ENCODE measurements at places on chromosomes 1 and 21.

DNA sequence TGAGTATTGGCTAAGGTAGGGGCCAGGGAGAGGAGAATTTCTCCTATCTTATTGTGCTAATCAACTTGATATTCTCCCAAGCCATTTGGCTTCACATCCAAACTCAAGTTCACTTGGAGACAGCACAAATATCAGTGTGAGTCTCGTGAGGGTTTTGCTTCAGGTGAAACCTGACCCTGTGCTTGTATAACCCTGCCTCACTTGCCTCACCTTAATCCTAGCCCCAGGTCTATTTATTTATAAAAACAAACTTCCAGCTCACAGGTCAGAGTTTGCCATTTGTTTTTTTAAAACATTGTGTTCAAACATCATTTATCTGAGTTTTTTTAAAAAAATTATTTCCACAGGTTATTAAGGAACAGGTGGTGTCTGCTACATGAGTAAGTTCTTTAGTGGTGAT lies 19.9 kb downstream of the HAO2 start:
- DNase-seq = no peak

DNA sequence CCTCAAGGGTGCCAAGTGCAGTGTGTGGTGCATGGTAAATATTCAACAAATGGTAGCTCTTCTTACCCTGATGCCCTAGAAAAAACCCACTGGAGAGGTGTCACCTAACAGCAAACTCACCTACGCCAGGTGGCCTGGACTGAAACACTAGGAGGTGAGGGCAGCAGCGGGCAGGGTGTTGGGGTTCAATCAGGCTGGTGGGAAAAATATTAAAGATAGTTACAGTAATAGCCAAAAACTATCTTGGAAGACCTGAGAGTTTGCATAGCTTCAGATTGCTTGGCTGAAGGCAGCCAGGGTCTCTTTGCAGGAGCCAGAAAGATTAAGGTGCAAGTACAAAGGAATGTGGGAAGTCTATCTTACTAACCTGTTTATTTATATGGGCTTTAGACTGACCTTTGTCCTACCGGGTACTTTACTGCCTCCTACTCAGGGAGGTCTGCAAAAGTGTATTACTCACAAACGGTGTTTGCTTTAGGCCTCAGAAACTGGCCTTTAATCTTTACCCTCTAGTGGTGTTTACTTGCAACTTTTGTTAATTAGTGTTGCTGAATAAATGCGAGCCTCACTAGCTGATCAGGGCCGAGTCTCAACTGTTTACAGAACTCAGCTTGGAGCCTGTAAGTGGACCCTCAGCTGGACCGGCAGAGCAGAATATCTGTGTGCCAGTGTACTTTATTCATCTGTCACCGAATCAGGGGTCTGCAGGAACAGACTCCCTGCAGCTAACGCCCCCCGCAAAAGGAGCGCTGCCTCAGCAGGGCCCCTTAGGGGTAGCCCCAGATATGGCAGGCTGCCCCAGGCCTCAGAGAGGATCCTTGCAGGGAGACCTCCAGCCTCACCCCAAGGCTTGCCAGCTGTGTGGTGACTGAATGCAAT lies 63.9 kb downstream of the SYF2 start:
- no peak for DNase-seq

GRCh38 chr1:245587435-245588115 lies 432.8 kb downstream of the KIF26B start:
- DNase-seq = no peak

DNA sequence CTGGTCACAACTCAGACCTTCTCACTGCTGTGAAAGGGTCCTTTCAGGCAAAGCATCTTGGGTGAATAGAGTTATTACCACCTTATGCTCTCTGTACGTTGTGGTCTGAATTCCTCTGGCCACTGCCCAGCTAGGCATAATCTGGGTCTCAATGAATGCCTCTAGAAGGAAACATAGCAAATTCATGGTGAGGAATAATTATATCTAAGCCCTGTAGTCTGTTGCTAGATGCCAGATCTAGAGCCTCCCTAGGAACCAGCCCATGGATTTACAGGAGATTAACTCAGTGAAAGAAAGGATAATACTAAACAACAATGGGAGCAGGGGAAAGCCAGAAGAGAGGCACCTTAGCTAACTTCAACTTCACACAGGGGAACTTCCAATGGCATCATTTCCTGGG lies 2.4 kb upstream of the COL11A1 start:
- DNase-seq = no peak

- peak; percentile 34 for DNase-seq
Measured at GRCh38 chr1:160726498-160727315, 12.3 kb upstream of the SLAMF7 start.

DNA sequence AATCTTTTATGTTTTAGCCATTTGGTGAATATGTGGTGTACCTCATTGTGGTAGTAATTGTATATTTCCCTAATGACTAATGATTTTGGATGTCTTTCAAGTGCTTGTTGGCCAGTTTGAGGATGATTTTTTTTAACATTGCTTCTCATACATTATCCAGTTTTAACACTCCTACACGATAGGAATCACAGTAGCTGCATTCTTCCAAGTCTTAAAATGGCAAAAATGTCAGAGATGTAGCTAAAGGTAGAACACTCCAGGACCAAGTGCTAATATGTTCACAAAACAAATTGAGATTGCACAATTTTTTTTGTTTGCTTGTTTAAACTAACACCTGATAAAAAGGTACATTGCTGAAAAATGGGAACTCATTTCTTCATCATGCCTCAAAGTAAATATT lies 11.7 kb downstream of the USP25 start:
- no peak for DNase-seq

DNA sequence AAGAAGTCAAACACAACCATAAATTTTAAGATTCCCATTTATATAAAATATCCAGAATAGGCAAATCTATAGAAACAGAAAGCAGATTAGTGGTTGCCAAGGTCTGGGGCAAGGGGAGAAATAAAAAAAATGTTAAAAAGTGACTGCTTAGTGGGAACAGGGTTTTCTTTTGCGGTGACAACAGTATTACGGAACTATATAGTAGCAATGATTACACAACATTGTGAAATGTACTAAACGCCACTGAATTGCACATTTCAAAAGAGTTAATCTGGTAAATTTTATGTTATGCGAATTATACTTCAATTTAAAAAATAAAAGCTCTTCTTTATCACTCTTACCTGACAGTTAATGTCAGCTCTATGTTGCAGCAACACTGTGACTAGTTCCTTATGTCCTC lies 105.2 kb downstream of the ACBD6 start:
- no peak for DNase-seq

- DNase-seq = no peak
Measured at GRCh38 chr1:74637296-74637695, 36.3 kb downstream of the ERICH3 start.

DNA sequence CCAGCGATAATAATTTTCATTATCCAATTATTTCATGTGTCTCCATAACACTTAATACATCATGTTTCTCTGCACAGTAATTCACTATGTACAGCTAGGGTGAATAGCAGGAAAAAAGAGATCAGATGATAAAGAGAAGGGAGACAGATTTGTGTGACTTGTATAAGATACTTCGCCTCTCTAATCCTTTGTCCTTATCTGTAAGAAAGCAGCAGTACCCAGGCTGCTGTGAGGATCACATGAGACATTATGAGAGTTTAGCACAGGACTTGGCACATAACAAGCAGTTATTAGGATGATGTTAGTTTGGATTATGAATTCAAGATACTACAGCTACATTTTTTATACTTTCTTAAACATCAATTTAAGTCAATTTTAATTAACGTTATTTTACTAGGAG lies 6.3 kb downstream of the ERG start:
- DNase-seq = no peak

DNA sequence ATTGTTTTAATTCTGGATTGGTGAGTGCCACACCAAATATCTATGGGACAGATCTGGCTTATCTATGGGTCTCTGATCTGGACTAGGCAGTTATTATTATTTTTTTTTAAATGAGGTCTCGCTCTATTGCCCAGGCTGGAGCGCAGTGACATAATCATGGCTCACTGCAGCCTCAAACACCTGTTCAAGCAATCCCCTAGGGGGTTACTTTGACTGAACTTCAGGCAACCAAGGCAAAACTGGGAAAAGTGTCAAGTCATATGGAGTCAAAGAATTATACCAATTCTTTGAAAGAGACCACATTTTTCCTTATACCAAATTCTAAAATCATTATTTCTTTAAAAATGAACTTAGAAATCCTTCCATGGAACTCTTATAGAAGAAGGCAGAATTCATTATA lies 129.1 kb upstream of the HOOK1 start:
- DNase-seq = no peak

GRCh38 chr1:1185101-1185765 lies 11.6 kb downstream of the TTLL10 start:
- DNase-seq = peak; percentile 65

DNA sequence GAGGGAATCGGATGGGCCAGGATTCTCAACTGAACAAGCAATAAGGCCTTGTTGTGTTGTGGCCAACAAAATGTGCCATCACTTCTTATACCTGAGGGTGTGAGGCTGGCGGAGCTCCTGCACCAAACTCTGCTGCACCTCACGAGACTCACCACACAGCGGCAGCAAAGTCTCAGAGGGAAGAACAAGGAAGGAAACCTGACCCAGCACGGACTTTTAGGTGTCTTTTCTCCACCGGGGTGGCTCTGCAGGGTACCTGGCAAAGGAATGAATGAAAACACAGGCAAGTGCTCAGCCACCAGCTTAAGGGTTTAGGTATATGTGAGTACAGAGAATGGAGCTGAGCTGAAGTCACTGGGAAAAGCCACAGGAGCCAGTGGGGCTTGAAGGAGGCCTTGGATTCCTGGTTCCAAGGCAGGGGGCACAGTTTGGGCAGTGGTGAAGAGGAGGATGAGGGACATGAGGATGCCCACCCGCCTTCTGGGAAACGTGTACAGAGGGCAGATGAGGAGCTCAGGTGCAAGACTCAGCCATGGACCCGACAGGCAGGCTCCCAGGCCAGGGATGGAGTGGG lies 31.1 kb upstream of the HSD3B1 start:
- no peak for DNase-seq

DNA sequence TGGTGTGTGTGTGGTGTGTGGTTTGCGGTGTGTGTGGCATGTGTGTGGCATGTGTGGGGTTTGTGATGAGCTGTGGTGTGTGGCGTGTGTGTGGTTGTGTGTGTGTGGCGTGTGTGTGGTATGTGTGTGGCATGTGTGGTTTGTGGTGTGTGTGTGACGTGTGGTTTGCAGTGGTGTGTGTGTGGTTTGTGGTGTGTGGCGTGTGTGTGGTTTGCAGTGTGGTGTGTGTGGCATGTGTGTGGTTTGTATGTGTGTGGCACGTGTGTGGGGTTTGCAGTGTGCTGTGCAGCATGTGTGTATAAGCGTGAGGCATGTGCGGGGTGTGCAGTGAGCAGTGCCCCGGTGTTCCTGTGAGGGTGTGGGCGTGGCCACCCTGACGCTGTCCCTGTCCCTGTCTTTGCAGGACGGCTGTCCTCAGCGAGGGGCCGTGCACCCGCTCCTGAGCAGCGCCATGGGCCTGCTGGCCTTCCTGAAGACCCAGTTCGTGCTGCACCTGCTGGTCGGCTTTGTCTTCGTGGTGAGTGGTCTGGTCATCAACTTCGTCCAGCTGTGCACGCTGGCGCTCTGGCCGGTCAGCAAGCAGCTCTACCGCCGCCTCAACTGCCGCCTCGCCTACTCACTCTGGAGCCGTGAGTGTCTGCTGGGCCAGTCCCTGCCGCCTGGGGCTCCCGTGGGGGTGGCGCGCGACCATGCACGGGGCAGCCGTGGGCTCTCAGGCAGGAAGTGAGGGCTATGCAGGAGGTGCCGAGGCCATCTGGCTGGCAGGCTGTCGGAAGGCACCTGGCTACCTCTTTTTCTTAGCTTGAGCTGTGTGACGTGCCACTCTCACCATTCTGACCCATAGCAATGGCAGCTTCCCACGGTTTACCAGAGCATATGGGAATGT lies 52.6 kb upstream of the TRAPPC10 start:
- DNase-seq = no peak

DNA sequence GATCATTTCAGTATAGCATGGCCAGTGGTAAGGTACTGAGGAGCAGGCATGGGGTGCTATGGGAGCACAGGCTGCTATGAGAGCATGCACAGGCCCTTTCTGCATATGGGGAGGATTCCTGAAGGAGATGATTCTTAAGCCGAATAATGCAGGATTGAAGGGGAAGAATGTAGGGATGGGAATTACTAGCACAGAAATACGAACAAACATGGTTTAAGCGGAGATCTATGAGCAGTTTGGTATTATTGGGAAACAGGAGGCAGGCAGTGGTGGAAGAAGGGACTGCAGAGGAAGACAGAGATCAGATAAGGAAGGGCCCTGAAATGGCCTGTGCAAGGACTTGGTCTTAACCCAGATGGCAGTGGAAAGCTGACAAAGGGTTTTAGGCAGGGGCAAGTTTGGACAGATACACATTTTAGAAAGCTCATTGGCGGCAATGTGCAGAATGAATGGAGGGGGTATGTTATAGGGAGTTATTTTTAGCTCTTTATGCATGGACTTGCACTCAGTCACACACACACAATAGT lies 1.7 kb downstream of the OSCP1 start:
- DNase-seq = no peak

- no peak for DNase-seq
Measured at GRCh38 chr1:187413405-187414169, 584.8 kb downstream of the PLA2G4A start.

DNA sequence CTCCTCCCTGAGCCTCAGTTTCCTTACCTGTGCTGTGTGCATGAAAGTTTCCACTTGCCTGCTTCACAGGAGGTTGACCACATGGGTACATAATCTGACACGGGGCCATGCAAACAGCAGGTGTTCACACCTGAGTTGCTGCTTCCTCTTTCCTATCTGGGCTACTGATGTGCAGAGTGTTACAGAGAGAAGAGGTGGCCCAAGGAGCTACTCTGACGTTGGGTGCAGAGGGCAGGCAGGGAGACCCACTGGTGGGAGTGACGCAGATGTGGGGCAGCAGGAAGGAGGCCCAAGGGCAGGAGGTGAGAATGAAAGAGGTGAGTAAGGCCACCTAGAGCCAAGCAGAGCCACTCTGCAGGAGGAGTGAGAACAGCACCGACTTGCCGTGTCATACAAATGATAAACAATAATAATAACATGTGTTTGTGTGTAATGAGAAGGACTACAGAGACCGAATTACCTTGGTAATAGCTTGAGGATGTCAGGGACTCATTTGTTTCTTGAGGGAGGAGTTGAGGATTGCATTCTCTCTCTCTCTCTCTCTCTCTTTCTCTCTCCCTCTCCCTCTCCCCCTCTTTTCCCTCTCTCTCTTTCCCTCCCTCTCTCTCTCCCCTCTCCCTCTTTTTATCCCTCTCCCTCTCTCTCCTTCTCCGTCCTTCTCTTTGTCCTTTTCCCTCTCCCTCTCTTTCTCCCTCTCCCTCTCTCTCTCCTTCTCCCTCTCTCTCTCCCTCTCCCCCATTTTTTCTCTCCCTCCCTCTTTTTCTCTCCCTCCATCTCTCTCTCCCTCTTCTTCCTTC lies 87.4 kb upstream of the IGSF21 start:
- DNase-seq = no peak

DNA sequence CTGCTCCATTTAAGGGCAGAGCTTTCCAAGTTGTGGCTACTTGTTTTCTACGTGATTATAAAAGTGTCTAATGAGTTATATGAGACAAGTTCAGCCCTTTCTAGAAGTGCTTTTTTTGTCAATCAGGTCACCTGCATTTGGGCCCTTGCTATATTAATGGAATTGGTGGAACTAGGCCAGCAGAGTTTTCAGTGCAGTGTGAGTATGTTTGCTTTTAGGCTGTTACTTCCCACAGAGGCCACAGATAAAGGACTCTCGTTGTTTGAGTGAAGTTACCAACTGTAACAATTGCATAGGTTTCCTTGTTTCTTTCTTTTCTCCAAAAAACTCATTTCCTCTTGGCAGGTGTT lies 10.9 kb downstream of the SMAP2 start:
- DNase-seq = no peak

All from substantia nigra (tissue), 51 donors.